Osteocyte (in vitro differentiated cells): ENCODE measurements at places on chromosomes 16 and 17.

- no peak for DNase-seq
These were observed 110.3 kb upstream of the NACA2 start for GRCh38 chr17:61701334-61701733.

- no peak for DNase-seq
These were observed 606.9 kb upstream of the SALL1 start for GRCh38 chr16:51757921-51758479.

DNA sequence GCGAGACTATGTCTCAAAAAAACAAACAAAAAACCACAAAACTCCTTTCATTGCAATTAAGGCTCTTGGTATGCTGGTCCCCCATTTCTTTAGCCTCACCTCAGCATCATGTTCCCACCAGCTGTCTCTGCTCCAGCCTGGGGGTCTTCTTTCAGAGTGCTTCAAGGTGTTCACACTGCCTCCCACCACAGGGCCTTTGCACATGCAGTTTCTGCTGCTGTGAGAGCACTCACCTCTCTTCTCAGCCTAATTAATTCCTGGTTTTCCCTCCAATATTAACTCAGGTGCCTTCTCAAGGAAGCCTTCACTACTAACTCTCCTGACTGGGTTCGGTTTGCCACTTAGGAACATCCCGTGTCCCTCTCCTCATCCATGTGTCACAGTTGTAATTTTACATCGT lies 15.9 kb upstream of the PIK3R6 start:
- no peak for DNase-seq

- DNase-seq, result no peak
These were observed 95.7 kb downstream of the WNT3 start for GRCh38 chr17:46722662-46723285.

DNA sequence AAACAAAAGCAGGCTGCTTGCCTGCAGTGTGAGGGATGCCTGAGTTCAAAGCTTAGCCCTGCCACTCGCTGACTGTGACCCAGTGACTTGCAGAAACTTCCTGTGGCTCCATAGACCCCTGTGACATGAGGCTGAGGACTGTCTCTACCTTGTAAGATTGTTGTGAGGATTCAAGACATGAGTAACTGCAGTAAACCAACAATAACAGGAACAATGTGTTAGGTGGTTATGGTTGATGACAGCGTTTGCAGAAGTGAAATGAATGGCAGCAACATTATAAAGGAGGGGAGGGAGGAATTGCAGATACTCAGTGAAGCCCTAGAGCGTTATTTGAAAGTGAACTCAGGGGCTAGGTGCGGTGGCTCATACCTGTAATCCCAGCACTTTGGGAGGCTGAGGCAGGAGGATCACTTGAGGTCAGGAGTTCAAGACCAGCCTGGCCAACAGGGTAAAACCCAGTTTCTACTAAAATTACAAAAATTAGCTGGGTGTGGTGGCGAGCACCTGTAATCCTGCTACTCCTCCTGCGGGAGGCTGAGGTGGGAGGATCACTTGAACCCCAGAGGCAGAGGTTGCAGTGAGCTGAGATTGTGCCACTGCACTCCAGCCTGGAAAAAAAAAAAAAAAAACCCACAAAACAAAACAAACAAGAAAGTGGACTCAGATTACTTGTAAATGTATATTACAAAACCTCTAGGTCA lies 33.5 kb upstream of the EMP2 start:
- DNase-seq, result no peak

DNA sequence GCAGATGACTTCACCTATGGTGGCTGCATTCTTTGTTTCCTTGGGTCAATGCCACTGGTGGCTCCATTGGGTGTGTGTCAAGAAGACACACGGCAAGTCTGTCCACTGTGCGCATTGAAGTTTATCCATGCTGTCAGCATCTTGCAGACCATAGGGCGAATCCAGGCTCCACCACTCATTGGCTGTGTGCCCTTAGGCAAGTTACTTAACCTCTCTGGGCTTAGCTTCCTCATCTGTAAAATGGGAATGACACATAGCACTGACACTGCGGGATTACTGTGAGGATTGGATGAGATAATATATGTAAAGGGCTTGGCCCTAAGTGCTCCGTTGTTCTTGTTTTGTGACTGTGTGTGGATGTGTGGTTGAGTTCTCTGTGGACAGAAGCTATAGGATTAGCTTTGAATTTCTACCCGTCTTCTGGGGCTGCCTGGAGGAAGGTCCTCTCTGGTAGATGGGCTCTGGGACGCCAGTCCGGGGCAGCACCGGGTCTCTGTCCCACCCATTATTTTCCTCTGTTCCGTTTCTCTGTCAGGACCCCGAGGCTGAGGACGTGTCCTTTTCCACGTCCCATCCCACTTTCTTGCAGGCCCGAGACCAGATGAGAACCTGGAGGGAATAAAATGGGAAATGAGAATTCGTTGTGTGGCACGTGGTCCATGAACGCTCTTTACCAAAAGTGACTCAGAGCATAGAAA lies 178.4 kb downstream of the IRF8 start:
- DNase-seq, result no peak

DNA sequence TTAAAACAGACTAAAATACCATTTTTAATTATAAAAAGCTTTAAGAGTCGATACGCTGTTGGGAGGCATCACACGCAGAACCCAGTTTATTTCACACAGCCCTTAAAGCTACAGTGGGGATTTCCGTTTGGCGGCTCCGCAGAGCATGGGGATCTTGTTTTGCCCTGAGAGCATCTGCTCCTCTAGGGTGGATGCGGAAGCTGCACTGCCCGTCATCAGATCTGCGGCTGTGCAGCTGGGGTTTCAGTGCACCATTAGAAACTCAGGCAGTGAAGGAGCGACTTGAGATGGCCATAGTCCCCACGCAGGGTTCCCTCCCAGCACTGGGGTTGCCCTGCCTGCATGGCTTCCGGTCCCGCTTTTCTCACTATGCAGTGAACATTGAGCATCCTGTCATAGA lies 62.2 kb upstream of the CHMP6 start:
- DNase-seq, result no peak
